ENCODE measurements at places on chromosomes 7 and 10. TPM values are rescaled to one million over a fixed set of nuclear protein-coding genes. Genes with fewer than 3 reads are reported as not detected.

DNA sequence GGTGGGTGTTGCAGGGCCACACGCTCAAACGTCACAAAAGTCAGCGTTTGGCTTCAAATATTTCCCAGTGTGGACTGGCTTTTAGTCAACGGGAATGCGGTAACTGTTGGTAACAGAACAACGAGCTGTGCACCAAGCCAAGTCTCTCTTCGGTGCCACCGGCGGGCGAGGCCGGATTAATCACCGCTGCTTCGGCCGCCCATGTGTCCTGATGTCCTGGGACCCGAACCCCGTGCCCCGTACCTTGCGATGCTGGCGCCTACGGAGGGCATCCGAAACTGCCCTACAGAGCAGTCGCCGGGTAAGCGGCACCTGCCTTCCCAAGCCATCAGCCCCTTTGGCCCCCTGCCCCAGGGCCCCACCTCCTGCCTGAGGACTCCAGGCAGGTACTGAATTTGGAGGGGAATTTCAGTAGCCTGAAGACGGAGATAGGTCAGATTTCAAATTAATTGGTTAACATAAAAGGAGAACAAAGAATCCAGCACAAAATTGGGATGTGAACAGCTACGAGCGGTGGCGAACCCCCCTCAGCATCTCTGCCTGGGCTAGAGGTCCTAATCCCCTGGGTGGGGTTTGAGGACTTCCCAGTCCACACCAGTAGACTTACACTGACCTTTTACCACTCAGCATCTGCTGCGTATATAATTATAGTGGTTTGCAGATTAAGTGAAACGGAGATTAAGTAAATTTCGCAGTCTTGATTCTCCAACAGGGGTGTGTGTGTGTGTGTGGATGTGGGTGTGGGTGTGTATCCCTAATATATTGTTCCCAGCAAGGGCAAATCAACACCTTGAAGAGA is at the start of gene LRRC72:
Gene LRRC72, plus strand, starts transcription at position 84 of the 799 bp plus-strand sequence. Its CDS starts 128 bp downstream, at position 212.
- no peak for DNase-seq

DNA sequence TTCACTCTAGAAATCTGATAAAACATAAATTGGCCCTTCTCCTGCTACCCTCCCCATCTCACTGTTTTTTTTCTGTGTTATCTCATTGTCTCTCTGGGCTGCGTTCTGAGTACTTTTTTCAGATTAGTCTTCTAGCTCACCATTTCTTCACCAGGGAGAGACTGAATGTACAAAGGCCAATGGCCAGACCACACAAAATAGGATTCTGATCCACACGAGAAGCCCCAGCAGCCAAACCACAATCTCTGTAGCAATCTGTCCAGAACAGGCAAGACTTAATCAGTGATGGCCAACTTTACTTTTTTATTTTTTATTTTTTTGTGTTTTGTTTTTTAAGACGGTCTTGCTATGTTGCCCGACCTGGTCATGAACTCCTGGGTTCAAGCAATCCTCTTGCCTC is 55.9 kb upstream of the PAPSS2 start:
- DNase-seq: no peak

- DNase-seq: peak; percentile 68
Observed at GRCh38 chr10:133388973-133389818, 4.8 kb upstream of the MTG1 start.

GRCh38 chr7:98254516-98254915 is 2.5 kb upstream of the TECPR1 start:
- DNase-seq: no peak

DNA sequence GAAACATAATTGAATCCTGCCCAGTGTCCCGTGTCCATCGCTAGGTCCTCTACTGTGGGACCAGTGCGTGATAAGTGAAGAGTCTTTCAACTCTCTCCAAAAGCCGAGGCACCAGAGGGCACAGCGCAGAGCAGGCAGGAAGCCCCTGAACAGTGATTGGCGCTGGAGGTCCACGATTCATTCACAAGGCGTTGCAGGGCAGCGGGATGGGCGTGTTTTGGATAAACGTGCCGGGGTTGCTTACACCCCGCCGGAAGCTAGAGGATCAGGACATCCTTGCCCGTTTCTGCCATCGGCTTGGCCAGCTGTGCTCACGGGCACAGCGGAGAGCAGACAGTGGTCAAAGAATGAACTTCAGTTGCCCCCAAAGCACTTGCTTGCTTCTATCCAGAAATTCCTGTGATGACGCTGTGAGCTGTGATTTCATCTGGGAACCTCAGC is 86.0 kb upstream of the PFKP start:
- DNase-seq: no peak

GRCh38 chr10:33506838-33507661 is 172.6 kb upstream of the NRP1 start:
- DNase-seq: no peak

The PYROXD2 gene
- 22.4 TPM for total RNA-seq
